ENCODE measurements at places on chromosomes 11 and 22. TPM values are rescaled to one million over a fixed set of nuclear protein-coding genes. Genes with fewer than 3 reads are reported as not detected.

DNA sequence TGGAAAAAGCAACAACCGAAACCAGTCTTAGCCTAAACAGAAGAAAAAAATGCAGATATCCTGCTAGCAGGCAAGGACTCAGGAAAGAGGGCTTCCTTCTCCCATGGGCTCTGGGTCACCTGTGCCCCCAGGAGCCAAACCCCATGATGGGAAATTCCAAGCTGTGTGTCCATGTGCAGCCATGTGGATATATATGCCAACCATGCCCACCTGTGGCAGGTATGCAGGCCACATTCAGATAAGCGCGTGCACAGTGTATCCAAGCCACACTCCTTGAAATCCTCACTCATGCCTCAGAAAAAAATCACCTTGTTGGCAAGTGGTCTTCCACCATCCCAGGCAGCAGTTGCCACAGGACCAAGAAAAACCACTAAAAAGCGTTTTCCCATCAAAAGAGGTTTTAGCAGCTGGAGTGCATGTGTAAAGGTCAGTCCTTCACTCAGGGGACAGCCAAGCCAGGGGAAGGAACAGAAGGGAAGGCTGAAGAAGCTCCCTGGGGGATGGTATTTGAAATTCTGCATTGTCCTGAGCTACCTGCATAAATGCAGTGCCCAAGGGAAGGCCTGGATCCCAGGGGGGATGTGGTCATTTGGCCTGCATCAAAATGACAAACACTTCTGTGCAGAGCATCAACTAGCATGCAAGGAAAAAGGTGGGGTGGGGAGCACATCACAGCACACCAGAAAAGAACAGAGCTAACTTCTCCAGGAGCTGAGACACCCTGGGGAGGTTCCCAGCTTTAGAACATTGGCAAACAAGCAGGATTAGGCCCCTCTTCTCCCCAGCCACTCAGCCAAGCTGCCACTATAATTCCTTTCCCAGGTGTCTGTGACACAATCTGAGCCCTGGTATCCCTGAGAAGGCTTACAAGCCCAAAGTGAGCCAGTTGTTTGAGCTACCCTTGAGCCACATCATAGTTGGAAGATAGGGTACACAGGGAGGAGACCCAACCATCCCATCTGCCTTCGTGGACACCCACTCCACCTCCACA, 76.2 kb downstream of the GALNT18 start:
- DNase-seq, result no peak

DNA sequence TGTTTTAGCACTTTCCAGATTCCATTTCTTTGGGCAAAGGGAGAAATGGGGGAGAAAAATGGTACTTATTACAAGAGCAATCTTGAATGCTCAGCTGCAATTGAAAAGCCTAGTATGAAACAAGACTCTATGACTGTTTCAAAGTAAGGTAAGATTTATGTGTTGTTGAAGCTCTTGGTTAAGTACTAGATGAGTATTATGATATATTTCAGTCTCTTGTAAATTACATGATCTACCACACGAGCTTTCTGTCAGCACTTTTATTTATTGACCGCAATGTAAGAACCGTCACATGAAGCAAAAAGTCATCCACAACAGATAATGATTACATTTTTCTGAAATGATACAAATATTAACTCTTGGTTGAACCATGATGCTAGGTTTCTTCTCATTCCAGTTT, 906.7 kb upstream of the CHORDC1 start:
- no peak for DNase-seq

- DNase-seq, result no peak
Observed at GRCh38 chr22:38863531-38864131, 8.4 kb downstream of the CBX6 start.

- no peak for DNase-seq
Observed at GRCh38 chr11:73280626-73281025, 8.5 kb downstream of the P2RY6 start.

The CRYBA4 gene
- polyA plus RNA-seq, result not detected

The SCUBE1 gene
- 0.06 TPM for polyA plus RNA-seq

The HBD gene
- polyA plus RNA-seq, result not detected
